Glutamatergic neuron (in vitro differentiated cells): ENCODE measurements at places on chromosomes 6 and 20. TPM values are rescaled to one million over a fixed set of nuclear protein-coding genes. Genes with fewer than 3 reads are reported as not detected.
A peak's percentile ranks its signal among the peaks of the same experiment; 100 is the strongest.

The FAM184A gene
- total RNA-seq = 20.0 TPM

The EFCAB8 gene
- total RNA-seq = not detected

The CDH26 gene
- 0.76 TPM for total RNA-seq

The PTCRA gene
- not detected for total RNA-seq

DNA sequence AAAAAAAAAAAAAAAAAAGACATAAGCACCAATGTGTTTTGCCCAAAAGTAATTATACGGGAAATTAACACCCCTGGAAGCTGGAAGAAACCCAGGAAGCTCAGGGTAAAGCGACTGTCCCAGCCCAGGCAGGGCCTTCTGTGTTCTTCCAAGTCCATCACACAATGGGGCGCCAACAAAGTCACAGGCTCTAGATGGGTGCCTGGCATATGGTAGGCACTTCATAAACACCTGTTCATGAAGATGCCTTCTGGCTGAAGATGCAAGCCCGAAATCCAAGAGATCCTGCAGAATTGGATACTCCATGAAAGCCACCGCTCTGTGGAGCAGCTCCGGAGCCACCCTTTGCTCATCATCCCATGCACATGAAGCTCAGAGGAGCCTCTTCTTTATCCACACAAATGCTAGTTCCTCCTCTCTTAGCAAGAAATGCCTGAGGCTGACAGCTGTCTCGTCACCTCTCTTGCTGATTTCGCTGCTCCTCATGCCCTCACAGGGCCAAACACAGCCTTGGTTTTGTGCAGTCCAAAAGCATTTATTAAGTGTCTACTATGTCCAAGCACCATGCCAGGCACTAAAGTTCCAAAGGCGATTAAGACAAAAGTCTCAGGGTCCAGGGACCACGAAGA is 76.6 kb downstream of the TRERF1 start:
- no peak for DNase-seq
- peaks cover 6% of the 10 kb centered on the region for H3K4me1 ChIP-seq
- no peak overlapping the region for H3K4me3 ChIP-seq
- no peak overlapping the region for H3K27ac ChIP-seq
- H3K36me3 ChIP-seq = no peaks in the 10 kb centered on the region

DNA sequence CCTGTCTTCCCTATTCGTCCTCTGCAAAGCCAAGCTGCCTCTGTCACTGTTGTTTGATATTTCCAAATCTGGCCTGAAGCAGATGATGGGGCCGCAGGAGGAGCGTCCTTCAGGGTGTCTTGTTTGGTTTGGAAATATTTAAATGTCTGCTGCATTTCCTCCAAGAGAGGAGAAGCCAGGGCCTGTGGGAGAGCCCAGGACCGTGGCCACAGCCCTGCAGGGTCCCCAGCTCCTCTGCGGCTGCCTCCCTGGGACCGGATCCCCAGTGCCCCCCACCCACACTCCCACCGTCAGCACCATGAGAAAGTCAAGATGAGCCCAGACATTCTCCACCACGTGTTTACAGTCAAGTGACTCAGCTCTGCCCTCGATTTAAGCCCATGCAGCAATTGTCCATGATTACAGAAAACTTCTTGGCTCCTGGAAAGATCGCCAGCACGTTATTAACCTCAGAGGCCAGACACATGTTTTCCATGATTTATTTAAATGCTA is 18.2 kb downstream of the FOXF2 start:
- no peak for DNase-seq
- H3K27me3 ChIP-seq = no peaks in the 10 kb centered on the region
- H3K36me3 ChIP-seq = no peaks in the 10 kb centered on the region
- H3K27ac ChIP-seq = no peak overlapping the region
- no peak overlapping the region for H3K4me3 ChIP-seq

DNA sequence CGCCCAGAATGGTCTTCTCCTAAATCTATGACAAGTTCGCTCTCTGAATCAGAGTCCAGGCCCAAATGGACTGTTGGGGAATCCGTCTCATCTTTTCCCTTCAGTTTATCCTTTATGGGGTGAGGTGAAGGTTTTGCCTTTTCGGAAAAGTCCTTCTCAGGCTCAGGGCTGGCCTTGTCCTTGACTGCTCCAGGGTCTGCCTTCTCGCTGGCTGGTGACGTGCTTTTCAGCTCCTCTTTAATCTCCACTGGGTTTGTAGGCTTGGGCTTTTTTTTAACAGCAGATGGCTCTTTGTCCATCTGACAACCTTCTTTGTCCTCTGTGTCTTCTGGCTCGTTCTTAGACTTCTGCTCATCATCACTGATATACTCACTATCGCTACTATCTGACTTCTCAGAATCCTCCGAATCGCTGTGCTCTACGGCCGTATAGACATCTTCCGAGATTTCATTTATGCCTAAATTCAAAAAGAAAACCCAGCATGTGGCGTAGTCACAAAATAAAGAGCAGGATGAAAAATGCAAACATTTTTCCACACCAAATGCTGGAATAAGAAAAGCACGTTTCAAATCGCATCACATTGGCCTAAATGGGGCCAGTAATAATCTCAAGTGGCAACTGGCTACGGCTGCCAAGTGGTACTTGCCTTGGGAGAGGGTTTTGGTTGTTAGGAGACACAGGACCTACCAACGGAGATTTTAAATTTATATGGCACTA is 110.3 kb downstream of the ZMYND8 start:
- peaks cover 3% of the 10 kb centered on the region for H3K27me3 ChIP-seq

- H3K27me3 ChIP-seq = no peaks in the 10 kb centered on the region
- no peak for DNase-seq
- no peaks in the 10 kb centered on the region for H3K4me1 ChIP-seq
- H3K27ac ChIP-seq = no peak overlapping the region
- no peak overlapping the region for H3K4me3 ChIP-seq
These were observed 6.0 kb downstream of the RFX6 start for GRCh38 chr6:116883005-116883404.

GRCh38 chr6:120451508-120451907 is 882.8 kb downstream of the TBC1D32 start:
- no peaks in the 10 kb centered on the region for H3K27me3 ChIP-seq
- no peak for DNase-seq
- no peaks in the 10 kb centered on the region for H3K36me3 ChIP-seq
- no peak overlapping the region for H3K4me3 ChIP-seq
- peaks cover 7% of the 10 kb centered on the region for H3K4me1 ChIP-seq

- no peaks in the 10 kb centered on the region for H3K36me3 ChIP-seq
- no peak for DNase-seq
- H3K4me1 ChIP-seq = peaks cover 15% of the 10 kb centered on the region
These were observed 49.5 kb downstream of the KCNS1 start for GRCh38 chr20:45051204-45052060.

GRCh38 chr6:133951881-133952814 is 876 bp upstream of the TBPL1 start:
- DNase-seq = peak; percentile 79
- peak overlapping the region; percentile 99 for H3K4me3 ChIP-seq
- H3K4me1 ChIP-seq = peaks cover 21% of the 10 kb centered on the region
- H3K27me3 ChIP-seq = peaks cover 13% of the 10 kb centered on the region
- peak overlapping the region; percentile 99 for H3K27ac ChIP-seq
- no peaks in the 10 kb centered on the region for H3K36me3 ChIP-seq
